GM23338 (cell line): ENCODE measurements at places on chromosomes 5 and 9. TPM values are rescaled to one million over a fixed set of nuclear protein-coding genes. Genes with fewer than 3 reads are reported as not detected.

- no peak for DNase-seq
Observed at GRCh38 chr5:165525271-165525670, 2019.9 kb downstream of the MAT2B start.

- DNase-seq, result no peak
Observed at GRCh38 chr5:14729448-14730385, 65.2 kb downstream of the OTULIN start.

GRCh38 chr9:76703270-76703669 lies 61.0 kb upstream of the PCA3 start:
- no peak for DNase-seq

GRCh38 chr9:111107141-111107540 lies 68.9 kb upstream of the LPAR1 start:
- no peak for DNase-seq

DNA sequence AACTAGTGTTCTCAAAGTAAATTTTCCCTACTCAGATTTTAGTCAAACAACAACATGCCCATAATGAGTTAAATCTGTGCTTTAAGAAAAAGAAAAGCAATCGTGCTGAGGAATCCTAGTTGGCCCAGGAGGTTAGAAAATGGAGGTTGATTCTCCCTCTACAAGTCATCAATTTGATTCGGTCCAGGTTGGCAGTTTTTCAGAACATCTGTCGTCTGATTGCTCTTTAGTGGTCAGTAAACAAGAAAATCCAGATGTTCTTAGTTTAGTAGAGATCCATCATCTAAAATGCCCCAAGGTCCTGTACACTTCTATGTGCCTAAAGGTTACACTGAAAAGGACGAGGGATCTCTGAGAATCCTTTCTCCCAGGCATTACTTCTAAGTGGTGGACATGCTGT lies 659.2 kb downstream of the MTRR start:
- no peak for DNase-seq

DNA sequence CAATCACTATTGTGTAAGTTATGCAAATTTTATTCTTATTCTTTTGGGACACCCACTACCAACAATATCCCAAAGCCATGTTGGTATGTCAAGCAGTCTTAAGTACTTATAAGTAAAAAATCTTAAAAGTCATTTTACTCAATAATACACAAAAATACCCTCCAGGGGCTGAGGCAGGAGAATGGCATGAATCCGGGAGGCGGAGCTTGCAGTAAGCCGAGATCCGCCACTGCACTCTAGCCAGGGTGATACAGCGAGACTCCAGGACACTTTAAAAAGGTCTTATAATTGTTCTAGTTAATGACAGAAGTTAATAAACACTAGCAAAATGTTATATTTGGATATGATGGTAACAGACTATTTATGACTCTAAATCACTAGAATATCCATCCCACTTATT lies 16.8 kb downstream of the CLINT1 start:
- no peak for DNase-seq

- no peak for DNase-seq
Observed at GRCh38 chr5:53261245-53261644, 151.7 kb upstream of the MOCS2 start.

DNA sequence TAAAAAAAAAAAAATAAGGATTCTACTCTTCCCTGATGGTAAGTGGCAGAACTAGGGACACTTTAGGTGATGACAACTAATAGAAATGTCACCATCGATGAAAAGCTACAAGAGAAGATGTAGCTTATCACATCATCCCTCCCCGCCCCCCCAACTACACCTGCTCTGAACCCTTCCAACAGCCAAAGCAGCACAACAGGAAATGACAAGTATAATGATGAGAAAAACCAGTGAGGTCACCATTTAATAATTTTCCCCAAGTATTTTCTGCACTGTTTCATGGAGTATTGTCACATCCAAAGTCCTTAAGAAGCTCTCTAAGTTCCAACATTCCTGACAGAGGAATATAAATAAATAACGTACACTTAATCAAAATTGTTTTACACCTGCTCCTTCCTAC lies 221.4 kb downstream of the EFNA5 start:
- DNase-seq, result no peak

DNA sequence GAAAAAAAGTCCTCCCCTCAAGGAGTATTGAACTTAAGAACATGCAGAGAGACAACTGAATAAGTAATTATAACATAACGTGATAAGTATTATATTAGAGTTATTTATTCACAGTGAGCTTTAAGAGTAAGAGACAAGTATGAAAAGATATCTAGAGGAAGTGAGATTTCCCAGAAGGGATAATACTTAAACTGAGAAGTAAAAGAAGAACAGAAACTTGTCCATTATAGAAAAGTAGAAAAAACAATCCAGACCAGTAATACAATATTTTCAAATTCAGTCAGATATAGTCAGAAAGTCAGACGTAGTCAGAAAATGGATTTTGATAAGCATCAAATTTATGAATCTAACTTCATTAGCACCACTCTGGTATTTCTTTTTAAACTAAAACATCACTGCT lies 613.0 kb upstream of the CCNG1 start:
- DNase-seq, result no peak

DNA sequence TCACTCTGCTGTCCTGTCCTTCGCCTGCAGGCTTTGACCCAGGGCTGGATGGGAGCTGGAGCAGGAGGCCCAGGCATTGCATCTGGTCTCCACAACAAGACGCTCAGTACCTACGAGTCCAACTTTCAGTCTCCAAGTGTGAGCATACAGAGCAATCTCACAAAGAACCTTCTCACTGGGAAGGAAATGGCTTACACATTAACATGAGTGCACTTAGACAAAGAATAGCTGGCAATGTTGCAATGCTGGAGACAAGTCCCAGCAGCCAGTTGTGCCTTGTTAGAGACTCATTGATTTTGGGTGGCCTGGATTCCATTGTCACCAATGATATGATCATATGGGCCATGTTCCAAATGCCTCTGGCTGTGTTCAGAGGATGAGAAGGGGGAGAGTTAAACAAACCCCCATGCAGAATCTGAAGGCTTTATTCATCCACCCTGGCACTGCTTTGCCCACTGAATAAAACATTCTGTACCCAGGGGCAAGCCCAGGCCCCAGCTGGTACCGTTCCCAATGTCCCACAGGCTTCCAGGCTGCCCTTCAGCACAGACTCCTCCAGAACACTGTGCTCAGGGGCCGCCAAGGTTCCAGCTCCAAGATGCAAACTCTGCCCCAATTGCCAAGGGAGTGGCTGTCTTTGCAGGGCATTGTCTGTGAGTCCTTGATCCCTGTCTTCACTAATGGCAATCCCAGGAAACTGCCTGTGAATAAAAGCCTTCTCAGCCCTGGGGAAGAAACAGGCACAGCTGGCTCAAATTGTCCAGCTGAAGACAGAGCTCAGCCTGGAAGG lies 185.5 kb downstream of the HSD17B3 start:
- DNase-seq, result no peak

GRCh38 chr9:71308454-71308853 lies 187.0 kb upstream of the TRPM3 start:
- DNase-seq, result no peak

GRCh38 chr5:87079219-87079618 lies 188.5 kb upstream of the RASA1 start:
- no peak for DNase-seq

DNA sequence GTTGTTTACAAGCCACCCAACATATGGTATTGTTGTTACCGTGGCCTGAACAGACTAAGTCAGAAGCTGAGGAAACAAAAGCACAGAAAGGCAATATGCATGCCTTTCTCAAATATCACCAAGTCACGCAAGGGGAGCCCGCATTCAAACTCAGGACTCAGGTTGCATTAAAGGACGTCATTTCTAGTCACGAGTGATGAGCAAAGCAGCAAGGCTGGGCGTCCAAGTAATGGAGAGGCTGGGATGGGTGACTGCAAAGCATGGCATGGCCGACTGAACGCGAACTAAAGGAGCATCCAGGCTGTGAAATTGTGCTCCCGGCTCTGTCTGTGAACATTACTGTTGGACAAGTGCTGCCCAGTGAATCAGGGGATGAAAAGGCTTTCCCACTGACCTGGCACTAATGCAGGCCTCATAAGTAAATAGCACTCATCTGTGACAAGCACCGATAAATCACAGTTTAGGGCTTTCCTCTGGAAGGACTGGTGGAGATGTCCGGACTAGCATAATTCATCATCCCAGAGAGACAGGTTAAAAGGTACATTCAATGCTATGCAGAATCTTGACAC lies 202.8 kb downstream of the SPOCK1 start:
- no peak for DNase-seq

- no peak for DNase-seq
Observed at GRCh38 chr5:146205499-146206202, 2.2 kb downstream of the RBM27 start.

DNA sequence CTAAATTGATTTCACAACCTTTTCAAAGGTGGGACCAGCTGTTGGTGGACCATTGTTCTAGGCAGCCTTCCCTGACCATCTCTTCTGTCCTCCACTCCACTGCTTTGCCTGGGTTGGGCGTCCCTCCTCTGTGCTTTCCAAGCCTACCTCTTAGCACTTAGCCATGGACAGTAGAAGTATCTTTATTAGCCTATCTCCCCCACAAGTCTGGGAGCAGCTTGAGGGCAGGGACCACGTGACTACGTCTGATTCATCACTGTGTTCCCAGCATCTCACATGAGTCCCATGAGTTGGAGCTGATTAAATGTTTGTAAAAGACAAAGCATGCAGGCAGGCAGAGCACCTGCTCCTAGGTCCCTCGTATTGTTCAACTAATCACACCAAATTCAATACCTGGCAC lies 20.9 kb downstream of the MORN5 start:
- DNase-seq, result no peak

GRCh38 chr5:67092535-67092934 lies 104.1 kb downstream of the CD180 start:
- DNase-seq, result no peak

GRCh38 chr5:158746979-158747378 lies 352.7 kb downstream of the EBF1 start:
- no peak for DNase-seq

- no peak for DNase-seq
Observed at GRCh38 chr9:27385606-27386322, 88.8 kb upstream of the EQTN start.

DNA sequence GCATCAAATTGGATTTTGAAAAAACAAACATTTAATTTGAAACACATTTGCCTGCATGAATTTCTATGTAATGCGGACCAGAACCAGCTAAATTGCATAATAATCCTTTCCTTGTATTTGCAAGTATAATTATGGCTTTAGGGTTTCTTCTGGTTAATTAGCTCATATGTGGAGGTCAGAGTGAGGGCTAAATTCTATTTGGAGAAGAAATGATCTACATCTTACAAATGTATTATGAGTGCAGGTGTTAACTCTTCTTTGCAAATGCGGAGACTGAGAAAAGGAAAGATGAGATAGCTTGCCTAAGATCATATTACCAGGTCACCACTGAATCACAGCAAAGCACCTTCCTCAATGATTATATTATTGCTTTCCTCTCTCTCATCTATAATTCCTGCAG lies 194.7 kb downstream of the CDH9 start:
- no peak for DNase-seq

DNA sequence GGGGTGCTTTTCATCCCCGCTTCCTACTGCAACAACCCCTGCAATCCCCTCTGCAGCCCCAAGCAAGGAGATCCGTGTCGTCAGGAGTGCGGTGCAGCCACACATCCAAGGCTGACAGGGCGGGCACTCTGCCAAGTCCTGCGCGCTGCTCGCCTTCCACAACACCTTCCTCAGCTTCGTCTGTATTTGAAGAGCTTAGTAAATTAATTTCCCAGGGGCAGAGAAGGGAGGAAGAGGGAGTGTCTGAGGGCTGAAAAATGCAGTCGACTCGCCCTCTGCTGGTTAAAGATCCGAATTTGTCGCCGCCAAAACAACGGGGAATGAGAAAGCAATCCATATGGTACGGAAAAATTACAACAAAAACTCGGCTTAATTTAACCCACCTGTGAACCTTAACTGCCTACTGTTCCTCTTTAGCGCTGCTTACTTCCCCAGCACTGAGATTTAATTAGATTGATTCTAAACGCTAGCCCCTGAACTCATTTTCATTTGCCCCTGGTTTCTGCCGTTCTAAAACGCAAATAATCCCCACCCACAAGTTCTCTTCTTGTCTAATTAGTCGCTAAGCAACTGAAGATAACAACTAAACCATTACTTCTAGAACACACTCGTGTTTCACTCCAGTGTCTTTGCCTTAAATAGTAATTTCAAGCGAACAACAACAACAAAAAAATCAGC lies 10.9 kb upstream of the PCDHB1 start:
- DNase-seq, result peak; percentile 92

DNA sequence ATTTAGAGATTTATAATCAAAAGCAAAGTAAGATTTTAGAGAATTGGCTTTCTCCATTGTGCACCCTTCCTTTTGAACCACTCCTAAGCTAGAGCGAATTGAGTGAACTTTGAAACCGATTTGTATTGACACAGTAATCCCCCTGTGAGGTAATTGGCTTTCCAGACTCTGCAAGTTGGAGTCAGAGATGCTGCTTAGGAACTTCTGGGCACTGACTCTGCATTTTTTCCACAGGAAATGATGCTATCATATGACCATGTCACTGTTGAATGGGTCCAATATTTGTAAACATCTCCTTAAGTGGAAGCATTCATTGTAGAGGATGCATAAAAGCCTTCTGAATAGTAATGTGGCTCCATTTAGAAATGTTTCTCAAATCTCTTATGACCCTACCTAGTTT lies 394.4 kb upstream of the ZNF608 start:
- DNase-seq, result no peak

DNA sequence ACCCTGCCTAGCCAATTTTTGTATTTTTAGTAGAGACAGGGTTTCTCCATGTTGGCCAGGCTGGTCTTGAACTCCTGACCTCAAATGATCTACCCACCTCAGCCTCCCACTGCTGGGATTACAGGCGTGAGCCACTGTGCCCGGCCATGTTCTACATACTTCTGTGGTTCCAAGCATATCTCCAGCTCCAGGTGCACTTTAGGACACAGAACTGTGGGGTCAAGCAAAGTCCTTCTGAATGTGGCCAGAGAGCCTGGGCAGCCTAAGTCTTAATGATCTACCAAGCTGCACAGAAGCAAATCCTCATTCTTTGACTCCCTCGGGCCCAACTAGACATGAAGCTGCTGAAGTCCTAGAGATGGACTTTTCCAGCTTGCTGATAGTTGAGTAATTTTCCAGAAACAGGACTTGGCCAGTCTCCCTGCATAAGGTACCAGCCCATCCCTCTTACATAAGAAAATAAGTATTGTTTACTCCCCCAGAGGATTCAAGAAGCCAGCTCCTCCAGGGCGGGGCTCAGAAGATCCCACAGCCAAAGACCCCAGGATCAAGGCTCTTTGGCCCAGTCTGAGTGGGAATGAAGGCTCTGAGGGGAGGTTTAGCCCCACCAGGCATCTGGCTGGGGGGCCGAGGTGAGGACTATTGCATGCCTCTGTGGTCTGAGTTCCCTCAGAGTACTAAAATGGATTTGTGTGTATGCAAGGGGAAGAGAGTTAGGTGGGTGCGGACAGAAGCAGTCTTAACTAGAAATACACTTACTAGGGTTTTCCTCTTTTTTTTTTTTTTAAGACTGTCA lies 8.7 kb downstream of the CLTB start:
- no peak for DNase-seq

GRCh38 chr5:176352116-176352878 lies 9.3 kb downstream of the KIAA1191 start:
- no peak for DNase-seq

Gene PCDHA1
- total RNA-seq, result 1.6 and 3.2 TPM in 2 replicates

Gene PCDHAC1
- 9.9 and 12.1 TPM in 2 replicates for total RNA-seq

Gene RLN2
- 4.0 and 4.7 TPM in 2 replicates for total RNA-seq

Gene CSF2
- not detected in 2 replicates for total RNA-seq

Gene CFAP90
- 0.10 and 3.5 TPM in 2 replicates for total RNA-seq

Gene CDO1
- 21.2 and 29.2 TPM in 2 replicates for total RNA-seq

Gene TMEM174
- total RNA-seq, result not detected in 2 replicates

Gene GOLM1
- total RNA-seq, result 82.1 and 92.4 TPM in 2 replicates
